ENCODE measurements at places on chromosomes 3 and 15.

DNA sequence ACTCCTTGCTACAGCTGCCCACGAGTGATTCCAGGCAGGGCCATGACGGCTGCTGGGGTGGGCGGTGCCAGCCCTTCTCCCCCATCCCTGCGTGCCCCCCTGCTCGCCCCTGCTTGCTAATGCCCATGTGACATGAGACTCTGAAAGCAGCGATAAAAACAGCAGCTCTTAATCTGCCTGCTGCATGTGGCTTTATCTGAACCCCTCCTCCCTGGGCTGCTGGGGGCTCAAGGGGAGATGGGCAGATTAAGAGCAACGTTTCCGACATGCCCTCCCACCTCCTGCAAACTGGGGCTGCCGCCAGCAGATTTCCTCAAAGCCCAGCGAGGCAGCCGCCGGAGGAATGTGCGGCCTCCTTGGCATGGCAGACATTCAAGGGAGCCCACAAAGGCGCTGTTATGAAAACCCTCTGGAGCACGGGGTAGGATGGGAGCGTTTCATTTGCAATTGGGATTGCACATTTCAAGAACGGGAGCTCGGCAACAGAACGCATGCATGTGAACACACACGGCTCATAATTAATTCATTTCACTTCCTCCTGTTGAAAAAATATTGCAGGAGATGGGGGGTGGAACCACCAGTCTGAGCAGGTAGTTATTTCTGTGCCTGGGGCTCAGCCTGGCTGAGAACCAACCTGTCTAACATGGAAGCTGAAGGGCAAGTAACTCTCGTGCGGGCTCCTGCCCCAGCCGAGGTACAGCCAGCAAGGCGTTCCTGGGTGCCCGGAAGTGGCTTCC lies 504.2 kb upstream of the PROK2 start:
- no peak for DNase-seq

GRCh38 chr3:18057471-18058091 lies 315.1 kb upstream of the TBC1D5 start:
- no peak for DNase-seq

DNA sequence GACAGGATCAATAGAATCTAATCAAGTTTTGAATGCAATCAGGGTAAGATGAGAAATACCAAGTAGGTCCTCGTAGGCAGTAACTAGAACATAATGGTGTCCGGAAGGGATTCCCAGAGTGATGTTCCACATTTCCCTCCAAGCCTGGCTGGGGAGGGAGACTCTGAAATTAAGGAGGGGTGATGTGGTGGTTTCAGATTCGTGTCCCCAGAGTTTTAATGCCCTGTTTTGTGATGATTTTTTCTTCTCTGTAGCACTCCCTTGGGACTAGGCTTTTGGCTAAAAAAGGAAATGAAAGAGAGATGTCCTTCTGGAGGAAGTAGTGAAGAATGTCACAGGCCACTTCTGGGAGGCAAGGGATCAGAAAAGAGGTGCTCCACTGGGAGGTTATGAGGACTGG lies 108.3 kb upstream of the CACNA2D3 start:
- DNase-seq = no peak

DNA sequence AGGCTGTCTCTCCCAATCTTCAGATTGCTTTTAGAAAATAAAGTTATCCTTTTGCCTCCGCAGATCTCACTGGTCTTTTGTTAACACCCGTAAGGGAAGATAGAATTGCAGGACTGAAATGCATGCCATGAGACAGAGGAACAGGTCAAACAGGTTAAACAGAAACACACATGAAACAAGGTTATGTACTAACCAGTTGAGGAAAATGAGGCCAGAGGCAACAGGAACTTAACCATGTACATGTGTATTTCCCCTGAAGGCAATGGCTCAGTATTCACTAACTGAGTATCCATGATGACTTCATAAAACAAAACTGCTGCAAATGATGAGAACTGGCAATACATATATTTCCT lies 169.1 kb upstream of the NSMCE3 start:
- DNase-seq = no peak

DNA sequence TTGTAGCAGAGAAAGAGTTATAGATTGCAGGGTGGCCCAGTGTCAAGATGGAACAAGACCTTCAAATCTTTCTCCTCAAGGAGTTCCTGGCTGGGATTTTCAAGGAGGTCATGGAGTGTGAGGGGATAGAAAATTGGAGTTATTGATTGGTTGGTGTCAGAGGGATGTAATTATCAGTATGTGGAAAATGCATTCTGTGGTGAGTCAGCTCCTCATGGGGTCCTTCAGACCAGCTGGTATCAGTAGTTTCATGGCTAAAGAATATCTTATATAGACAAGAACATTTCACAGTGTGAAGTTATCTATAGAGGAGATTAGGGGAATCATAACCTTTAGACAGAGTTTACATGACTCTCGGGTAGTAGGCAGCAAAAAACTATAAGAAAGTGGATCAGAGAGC lies 1114.0 kb upstream of the GBE1 start:
- DNase-seq = no peak

GRCh38 chr3:139808201-139808600 lies 126.8 kb upstream of the CLSTN2 start:
- DNase-seq = no peak

DNA sequence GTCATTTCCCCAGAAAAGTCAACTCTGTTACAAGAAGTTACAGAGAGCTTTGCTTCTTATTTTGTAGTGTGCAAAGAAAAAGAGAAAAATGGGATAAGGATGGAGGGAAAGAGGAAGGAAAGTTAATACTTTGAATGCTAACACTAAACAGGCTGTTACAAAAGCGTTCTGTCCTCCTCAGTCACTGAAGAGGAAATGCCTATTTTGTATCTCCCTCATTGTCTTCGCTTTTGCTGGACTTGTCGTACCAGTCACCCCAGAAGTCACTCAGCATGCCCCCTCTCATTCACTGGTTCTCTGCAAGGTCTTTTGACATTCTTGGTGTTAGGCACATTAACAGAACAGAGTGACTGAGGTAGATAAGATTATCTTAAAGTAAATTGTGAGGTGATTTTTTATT lies 129.6 kb downstream of the ALCAM start:
- DNase-seq = no peak

- DNase-seq = no peak
Measured at GRCh38 chr3:15983232-15983631, 185.5 kb upstream of the ANKRD28 start.

DNA sequence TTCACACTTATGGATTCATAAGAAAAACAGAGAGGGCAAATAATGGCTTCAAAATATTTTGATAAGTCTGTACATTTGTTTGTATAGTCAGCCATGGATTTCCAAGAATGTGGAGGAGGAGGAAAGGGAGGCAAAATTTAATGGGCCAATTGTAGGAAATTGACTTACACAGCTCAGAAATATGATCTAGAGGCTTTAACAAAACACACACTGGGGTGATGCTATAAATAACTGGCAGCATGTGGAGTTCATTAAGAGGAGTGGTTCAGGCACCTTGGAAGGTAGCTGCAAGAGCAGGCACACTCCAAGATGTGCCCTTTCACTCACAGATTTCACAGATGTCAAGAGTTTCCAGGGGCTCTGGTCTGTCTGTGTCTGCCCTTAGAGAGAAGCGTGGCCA lies 193.4 kb upstream of the RASGRP1 start:
- no peak for DNase-seq

DNA sequence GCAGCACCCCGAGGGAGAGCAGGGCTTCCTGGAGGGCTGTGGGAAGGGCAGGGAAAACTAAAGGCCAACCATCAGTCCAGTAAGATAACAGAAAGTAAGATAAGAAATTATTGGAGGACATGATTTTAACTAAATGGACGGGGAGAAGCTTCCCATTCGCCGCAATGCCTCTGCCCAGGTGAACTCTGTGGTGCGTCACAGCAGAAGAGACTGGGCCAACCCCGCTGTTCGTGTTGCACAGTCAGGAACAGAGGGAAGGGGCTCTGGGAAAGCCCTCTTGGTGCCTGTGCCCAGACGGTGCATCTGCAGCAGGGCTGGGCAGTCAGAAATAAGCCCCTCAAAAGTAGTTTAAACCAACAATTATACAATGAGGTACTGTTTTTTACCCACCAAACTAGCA lies 284.1 kb downstream of the OCA2 start:
- DNase-seq = no peak

GRCh38 chr3:64056606-64057180 lies 33.4 kb upstream of the PSMD6 start:
- DNase-seq = no peak

DNA sequence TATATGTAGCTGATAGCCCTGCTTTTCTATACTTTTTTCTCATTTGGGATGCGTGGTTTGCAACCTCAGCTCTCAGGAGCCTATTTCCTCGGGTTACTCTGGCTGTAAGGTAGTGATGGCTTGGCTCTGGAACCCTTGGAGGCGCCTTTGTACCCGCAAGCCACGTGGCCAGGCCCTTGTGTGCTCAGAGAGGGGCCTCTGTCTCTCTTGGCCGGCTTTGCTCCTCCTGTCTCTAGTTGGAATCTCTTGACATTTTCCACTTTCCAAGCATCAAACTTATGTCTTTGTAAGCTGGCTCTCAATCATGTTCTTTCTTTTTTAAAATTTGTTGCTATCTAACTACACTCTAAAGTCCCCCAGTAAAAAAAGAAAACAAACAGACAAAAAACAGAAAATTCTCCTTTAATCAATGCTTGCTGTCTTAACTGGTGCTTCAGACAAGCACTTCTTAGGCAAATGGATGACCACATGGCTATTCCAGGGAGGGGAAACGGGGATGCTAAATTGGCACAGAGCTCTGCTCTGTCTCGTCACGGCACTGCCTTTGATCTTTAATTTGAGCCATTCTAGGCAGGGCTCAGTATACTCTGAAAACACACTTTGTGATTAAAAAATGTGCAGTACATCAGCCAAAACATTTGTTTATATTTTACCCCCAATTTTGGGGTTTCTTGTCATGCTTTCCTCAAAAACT lies 180.4 kb upstream of the NR2E3 start:
- no peak for DNase-seq

- DNase-seq = no peak
Measured at GRCh38 chr3:184405075-184406030, 25.5 kb downstream of the CHRD start.

- no peak for DNase-seq
Measured at GRCh38 chr15:90650117-90650955, 66.8 kb upstream of the BLM start.

DNA sequence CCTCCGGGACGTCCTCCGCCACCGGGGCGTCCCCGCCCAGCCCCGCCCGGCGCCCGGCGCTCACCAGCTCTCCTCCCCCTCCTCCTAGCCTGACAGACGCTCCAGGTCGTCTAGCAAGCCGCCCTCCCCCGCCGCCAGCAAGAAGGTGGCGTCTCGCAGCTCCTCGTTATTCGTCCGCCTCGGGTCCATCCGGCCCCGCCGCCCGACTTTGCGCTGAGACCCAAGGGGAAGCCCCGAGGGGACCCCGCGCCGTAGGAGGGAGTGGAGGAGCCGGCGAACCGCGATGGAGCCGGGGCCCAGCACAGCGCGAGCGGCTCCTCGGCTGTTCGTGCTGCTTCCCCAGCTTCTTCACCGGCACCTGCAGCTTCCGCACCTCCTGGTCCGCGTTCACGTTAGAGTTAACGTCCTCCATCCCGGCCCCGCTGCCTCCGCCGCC lies 26.3 kb upstream of the MTHFS start:
- DNase-seq = peak; percentile 59

GRCh38 chr3:8557298-8557697 lies 55.7 kb downstream of the LMCD1 start:
- no peak for DNase-seq

GRCh38 chr3:148315756-148316155 lies 381.9 kb upstream of the AGTR1 start:
- DNase-seq = no peak

GRCh38 chr3:115239717-115240116 lies 92.6 kb upstream of the ZBTB20 start:
- DNase-seq = no peak

GRCh38 chr3:63047068-63047467 lies 171.9 kb upstream of the CADPS start:
- no peak for DNase-seq

DNA sequence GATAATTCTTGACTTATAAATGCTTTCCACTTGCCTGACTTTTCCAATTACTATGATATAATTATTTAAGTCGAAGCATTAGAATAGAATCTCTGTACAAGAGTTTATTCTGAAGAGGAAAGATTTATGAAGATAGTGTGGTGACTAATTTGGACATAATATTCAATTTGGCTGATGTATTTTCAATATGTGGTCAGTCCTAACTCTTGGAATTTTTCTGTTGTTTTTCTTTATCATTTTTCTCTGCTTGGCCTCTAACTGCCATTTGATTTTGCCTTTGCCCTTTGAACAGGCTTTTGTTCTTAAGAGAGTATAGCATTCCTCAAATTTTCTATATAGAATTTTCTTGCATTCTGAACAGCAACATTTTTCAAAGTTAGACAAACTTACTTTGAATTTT lies 2.6 kb upstream of the MDFIC2 start:
- no peak for DNase-seq

GRCh38 chr3:112667599-112667998 lies 26.7 kb upstream of the CCDC80 start:
- no peak for DNase-seq

DNA sequence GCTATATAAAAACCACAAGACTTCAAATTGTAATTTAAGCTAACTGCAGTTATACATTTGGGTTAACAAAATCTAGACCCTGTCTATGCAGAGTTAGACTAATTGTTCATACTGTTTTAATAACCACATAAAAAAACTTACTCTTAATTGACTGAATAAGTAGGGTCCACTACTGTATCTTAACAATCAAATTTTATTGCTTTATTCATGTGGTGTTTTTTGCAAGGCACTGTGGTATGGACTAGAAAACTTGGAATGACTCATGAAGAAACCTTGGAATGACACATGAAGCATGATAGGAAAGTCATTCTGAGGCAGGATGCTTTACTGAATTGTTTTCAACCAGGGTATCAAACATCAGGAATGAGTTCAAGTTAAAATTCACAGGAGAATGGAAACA lies 2.3 kb downstream of the SERP1 start:
- DNase-seq = no peak

- DNase-seq = no peak
Measured at GRCh38 chr3:144107923-144108322, 136.3 kb downstream of the DIPK2A start.

Measured in stimulated activated CD4-positive, alpha-beta T cell treated with anti-CD3 and anti-CD28 coated beads, Interleukin-15, amount 100 ng/mL, for 1 hour (primary cell).